ENCODE measurements at places on chromosomes 1 and 21. TPM values are rescaled to one million over a fixed set of nuclear protein-coding genes. Genes with fewer than 3 reads are reported as not detected.

DNA sequence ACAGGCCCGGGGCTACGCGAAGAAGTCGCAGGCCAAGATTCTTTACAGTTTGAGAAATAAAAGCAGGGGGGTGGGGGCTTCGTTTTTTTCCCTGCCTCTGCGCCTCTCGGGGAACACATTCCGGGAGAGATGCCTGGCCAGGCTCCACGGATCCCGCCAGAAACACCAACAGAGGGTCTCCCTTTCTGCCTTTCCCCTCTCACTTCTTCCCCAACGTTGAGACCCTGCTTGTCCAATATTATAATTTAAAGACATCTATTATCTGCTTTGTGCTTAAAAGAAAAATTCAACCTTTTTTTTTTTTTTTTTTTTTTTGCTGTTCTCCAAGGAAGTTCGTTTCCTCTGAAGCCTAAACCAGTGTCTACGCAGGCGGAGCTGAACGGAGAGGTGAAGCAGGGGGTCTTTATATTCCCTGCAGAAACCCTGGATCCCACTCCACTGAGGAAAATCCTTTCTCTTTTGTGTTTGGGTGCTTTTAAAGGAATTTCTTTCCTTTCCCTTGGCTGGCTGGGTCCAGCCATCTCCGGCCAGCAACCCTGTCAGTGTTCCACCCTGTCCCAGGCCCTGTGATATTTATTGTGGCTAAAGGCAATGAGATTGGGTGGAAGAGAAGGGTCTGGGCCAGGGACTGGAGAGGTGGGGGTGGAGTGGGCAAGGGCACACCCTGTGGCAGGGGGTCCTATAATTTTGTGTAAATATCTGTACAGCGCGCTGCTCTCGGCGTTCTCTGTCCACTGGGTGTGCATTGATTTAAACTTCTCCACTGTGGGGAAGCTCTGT lies 2.2 kb downstream of the FOXD2 start:
- no peak for DNase-seq
- H3K27me3 ChIP-seq, result peaks cover 56% of the 10 kb centered on the region
- H3K27ac ChIP-seq, result no peak overlapping the region
- H3K36me3 ChIP-seq, result no peaks in the 10 kb centered on the region
- H3K4me1 ChIP-seq, result peaks cover 9% of the 10 kb centered on the region
- H3K4me3 ChIP-seq, result no peak overlapping the region

DNA sequence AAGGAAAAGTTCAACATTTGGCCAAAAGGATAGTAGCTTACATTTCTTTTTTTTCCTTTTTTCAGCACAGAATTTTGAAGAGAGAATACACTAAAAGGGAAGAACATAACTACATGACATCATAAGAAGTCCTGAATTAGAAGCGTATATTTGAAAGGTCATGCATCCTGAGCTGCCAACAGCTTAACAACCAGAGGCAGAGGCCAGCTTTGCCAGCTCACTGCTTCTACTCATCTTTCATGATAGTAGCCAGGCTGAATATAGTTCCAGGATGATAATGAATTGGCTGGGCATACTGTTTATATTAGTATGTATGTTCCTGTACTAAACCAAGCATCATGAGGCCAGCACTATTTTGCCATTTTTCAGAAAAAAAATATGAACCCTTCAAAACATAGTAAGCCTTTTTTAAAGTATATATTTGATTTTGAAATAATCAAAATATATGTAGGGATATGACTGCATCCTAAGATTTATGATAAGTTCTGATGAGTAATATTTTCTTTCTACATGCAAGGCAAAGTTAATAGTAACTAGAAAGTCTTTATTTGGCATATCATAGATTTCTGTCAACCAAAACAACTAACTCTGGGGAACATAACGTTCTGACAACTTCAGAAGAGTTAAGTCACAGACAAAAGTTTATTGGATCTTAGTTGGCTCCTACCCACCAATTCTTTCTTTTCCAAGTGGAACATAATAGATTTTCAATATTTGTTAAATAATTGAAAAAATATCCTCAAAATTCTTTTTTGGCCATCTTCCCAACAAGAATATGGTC lies 123.2 kb downstream of the DPYD start:
- H3K27ac ChIP-seq, result peak overlapping the region; percentile 84
- H3K4me1 ChIP-seq, result peaks cover 29% of the 10 kb centered on the region
- no peak overlapping the region for H3K4me3 ChIP-seq
- H3K36me3 ChIP-seq, result no peaks in the 10 kb centered on the region
- no peaks in the 10 kb centered on the region for H3K27me3 ChIP-seq

Gene MRTO4
- total RNA-seq, result 49.4 TPM

DNA sequence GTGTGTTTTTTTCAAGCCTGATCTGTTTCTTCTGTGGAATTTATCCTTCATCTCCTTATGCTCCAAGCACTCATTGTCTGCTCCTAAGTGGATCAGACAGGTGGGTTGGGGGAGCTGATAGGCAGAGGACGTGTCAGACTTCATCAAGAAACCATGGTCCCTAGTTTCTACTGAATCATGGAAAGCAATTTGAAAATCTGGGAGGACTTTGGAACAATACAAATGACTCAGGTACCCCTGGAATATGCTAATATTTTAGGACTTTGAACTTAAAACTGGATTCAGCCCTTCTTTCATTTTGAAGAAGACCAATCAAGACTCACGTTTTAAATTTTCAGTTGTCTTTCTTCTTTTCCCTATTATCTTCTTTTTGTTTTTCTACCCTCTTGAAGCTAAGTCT lies 7.7 kb downstream of the ABCG1 start:
- peaks cover 4% of the 10 kb centered on the region for H3K27me3 ChIP-seq
- H3K36me3 ChIP-seq, result no peaks in the 10 kb centered on the region
- no peak overlapping the region for H3K27ac ChIP-seq
- H3K4me1 ChIP-seq, result peaks cover 21% of the 10 kb centered on the region
- DNase-seq, result no peak

DNA sequence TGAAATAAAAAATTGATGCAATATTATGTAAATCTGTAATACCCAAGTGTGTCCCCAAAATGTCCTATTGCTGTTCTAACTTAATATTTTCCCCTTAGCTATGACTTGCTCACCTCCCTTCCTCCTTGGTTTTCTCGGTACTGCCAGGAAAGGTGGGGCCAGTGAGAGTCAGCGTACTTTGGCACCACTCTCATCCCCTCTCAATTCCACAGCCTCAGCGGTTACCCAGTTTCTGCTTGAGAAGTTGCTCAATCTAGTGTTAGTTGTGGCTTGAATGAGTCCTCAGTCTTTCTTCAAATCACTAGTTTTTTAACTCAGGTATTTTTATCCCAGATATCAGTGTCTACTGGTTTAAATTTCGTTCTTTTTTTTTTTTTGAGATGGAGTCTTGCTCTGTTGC lies 32.3 kb downstream of the BCAS2 start:
- H3K27me3 ChIP-seq, result no peaks in the 10 kb centered on the region
- no peak for DNase-seq
- no peaks in the 10 kb centered on the region for H3K36me3 ChIP-seq

Gene SLFNL1
- total RNA-seq, result 0.39 TPM

- no peak for DNase-seq
- no peak overlapping the region for H3K27ac ChIP-seq
- no peaks in the 10 kb centered on the region for H3K27me3 ChIP-seq
- no peak overlapping the region for H3K4me3 ChIP-seq
Measured at GRCh38 chr1:248812736-248813425, 12.8 kb downstream of the SH3BP5L start.

DNA sequence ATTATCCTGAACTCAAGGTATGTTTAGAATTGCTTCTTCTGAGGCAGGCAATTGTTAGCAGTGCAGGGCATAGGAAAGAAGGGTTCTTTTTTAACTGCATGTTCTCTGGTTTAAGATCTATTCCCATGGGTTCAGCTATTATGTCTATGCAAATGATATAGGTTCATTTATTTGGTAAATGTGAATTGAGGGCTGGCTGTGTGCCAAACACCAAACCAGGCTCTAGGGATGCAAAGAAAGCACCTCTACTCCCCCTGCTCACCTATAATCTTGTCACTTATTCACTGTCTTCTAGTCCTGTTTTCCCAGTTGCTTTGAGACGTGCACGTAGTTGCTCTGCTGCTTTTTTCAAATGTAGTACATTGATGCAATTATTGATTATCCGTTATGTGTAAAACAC lies 691 bp upstream of the KIFAP3 start:
- H3K4me3 ChIP-seq, result peak overlapping the region; percentile 77
- no peaks in the 10 kb centered on the region for H3K27me3 ChIP-seq
- DNase-seq, result no peak
